ENCODE measurements at places on chromosomes 12 and 14.

DNA sequence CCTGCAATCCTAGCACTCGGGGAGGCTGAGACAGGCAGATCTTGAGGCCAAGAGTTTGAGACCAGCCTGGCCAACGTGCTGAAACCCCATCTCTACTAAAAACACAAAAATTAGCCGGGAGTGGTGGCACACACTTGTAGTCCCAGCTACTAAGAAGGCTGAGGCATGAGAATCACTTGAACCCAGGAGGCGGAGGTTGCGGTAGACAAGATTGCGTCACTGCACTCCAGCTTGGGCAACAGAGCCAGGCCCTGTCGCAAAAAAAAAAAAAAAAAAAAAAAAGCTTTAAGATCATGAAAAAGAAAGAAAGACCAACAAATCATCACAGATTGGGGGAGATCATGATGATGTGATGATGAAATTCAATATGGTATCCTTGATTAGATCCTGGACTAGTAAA is 30.6 kb downstream of the WDR89 start:
- DNase-seq = no peak

DNA sequence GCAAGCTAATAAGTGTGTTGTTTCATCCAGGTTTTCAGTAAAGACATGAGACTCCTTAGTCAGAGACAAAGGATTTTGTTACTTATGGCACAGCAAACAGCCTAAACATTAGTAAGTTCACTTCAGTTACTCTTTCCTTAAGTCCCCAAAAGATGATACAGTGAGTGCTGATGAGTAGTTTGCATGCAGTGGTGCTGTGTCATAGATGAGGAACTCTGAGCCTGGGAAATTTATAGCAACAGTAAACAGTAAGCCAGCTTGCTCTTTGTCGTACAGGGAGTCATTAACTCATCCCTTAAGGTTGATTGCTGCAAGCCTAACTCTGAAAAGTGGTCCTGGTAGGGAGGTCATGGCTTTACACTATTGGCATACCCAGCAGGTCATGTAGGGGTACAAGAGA is 208.6 kb upstream of the OR4E1 start:
- DNase-seq = no peak

DNA sequence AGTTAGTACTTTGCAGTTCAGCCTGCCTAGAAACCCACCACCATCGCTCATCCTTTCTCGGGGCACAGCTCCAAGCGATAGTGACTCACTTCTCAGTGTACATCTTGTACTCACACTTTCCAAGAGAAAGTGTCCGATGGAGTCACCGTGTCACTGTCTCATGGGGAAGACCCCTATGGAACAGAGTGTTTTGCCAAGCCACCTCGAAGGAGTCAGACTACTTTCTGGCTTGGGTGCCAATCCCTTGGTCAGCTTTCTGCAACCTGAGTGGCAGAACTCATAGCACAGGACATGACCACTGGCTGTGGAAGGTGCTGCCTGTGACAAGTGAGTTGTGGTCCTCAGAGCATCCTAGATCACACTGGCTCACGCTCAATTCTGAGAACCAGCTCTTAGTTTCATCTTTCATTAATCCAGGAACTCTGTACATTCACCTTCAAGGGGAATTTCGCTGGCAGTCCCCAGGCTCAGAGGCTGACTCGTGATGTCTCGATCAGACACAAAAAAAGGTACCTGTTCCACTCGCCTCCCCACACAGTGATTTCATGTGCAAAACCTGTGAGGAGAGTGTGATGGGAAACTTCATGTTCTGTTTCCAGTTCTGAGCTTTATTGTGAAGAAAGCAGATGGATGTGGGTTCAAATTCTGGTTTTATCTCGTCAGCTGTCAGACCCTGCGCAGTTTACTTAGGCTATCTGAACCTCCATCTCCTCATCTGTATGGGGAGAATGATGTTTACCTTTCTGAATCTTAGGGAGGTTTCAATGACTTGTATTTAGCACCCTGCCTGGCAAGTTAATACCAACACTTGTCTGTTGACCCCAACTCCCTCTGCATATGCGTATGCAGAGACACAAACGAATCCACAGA is 127.3 kb upstream of the CCND2 start:
- DNase-seq = peak; percentile 18

DNA sequence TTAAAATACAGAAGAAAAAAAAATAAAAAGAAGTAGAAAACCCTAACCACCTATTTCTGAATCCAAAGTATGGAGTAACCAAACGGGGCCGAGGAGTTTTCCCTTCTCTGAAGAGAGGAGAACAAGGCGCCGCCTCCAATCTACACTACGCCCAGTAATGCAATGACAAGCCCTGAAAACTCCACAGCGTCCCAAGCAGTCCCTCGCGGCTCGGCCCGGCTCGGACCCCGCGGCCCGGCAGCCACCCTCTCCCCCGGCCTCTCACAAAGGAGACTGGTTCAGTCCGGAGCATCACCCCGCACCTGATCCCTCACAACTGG is 371 bp downstream of the CHD8 start:
- DNase-seq = no peak

DNA sequence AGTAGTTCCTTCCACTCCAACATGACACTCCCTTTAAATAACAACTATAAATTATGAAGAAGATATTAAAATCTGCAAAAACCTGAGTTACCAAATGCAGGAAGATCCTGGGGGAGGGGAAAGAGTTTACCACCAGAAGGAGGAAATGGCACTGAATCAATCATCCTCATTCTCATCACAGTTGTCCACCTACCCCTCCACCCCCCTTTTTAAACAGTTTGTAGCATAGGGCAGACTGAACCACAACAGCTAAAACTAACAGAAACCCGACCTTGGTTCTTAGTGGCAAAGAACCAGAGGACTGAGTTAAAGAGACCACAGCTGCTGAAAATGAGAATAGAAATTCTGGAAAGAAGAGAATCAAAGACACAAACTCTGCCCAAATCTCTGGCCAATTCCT is 189.5 kb downstream of the MED13L start:
- DNase-seq = no peak

GRCh38 chr14:99035712-99036610 is 236.0 kb downstream of the BCL11B start:
- no peak for DNase-seq

DNA sequence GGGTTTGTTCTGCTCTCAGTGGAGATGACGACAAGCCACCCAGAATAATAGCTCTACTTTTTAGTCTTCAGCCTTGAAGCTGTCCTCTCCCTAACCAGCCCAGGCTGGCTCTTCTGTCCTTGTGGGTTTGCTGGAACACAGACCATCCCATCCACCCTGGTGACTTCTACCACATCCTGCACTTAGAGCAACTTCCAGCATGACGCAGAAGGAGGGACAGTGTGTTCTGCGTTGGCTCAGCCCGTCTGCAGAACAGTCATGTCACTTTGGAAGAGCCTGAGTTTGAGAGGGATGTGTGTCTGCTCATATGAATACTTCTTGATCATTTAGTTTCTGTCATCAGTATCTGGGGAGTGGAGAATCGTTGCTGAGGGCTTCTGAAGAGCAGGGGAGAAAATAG is 198.0 kb downstream of the CACNA1C start:
- no peak for DNase-seq

- no peak for DNase-seq
Observed at GRCh38 chr14:34257505-34257904, 204.5 kb downstream of the SPTSSA start.

DNA sequence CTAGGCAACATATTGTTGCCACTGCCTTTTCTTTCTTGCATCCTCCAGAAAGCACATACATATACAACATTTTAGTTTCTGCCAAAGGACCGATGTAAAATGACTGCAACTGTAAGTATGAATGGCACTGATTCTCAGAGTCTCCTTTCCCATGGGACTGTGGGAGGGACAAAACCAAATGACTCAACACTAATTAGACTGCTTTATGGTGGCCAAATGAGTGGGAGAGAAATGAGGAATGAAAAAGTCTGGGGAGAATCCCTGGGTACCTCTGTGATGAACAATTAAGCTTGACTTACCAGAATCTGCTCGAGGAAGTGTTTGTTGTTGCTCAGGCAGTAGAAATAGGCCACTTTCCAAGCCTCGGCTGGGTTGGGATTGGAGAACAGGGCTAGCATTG is 10.1 kb downstream of the ZFYVE26 start:
- DNase-seq = no peak

- DNase-seq = no peak
Observed at GRCh38 chr12:105761075-105761474, 377.7 kb downstream of the NUAK1 start.

DNA sequence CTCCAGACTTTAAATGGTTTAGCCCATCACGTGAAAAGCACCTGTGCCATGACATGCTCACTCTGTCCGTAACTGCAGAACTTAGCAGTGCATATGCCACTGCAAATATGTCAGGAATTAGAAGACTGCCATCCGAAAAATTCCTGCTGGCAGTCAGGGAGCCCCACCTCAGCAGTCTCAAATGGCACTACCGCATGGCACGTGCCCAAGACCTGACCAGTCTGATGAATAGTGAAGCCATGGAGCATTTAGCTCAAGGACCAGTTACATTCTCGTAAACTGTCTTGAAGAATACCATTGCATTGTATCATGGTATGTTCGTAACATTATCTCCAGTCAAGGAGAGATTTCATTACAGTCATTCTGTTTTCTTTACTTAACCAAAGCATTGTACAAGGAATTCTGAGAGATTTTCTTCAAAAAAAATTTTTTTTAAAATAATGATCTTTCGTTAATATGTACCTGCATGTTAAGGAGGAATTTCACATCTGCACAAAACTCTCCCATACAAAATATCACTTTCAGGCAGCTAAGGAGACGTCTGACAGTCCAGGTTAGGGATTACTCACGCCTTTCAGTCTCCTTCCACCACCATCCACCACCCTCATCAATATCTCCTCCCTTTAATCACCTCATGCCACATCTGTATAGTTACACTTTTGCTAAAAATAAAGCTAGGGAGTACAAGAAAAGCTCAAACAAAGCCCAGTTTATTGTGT is 138.5 kb downstream of the ANO2 start:
- DNase-seq = no peak

DNA sequence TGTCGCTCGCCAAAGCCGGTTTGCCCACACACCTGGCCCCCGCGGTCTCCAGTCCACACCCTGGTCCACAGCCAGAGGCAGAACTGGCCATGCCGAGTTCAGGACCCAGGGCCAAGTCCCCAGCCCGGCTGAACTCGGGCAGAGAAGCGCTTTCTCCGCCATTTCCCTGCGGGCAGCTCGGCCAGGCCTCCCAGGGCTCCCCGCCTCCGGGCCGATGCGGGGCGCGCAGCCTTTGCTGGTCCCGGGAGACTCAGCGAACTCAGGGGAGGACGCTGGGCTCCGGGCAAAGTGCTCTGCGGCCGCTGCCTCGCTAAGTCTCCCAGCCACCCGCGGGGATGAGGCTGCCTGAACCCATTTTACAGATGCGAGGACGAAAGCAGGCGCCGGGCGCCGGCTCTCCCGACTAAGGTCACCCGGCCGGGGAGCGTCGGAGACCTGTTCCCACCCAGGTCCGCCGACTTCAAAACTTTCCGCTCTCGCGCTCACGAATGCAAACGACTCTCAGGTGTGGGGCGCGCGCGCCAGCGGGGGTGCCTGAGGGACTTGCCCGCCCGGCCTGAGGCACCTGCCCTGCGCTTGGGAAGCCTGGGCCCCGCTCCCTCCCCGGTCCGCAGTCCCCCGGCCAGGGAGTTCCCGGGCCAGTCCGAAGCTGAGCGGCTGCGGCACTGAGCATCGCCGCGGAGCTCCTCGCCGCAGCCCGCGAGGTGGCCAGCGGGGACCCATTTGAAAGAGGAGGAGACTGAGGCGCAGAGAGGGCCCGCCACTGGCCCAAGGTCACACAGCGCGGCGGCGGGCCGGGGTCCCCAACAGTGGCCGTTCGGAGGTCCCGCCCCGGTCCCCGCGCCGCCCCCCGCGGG is 627 bp downstream of the TESC start:
- no peak for DNase-seq

DNA sequence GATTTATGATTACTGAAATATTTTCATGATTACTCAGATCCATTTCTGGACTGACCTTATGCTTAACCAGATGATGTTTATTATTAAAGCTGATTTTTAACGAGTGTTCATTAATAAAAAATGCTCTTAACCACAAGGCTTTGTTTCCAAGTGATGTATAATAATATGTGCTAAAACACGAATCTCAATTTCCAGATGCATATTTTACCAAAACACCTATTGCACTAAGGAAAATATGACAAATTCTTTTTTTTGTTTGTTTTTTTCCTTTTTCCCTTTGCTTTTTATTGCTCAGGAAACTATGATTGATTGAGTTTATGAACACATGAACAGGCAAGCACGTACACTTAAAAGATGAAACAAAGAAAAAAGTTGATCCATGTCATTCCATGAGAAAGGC is 16.9 kb upstream of the DUSP6 start:
- DNase-seq = no peak

GRCh38 chr12:107094183-107094448 is 767 bp upstream of the CRY1 start:
- DNase-seq = no peak

DNA sequence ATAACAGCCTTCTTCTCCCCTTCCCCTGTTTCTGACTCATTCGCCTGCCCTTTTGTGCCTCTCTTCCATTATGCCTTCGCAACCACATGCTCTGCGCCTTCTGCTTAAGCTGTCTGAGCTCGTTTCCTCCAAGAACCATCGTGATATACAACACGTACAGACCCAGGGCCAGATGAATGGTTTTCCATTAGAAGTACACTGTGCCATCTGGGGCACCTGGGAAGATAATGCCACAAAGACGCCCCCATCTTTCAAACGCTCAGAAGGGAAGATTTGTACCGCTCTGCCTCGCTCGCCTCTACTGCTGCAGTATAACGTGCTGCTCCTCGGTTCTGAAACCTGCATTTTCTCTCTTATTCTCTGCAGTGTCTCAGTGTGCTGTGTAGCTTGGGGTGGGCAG is 470.9 kb upstream of the STXBP6 start:
- no peak for DNase-seq

DNA sequence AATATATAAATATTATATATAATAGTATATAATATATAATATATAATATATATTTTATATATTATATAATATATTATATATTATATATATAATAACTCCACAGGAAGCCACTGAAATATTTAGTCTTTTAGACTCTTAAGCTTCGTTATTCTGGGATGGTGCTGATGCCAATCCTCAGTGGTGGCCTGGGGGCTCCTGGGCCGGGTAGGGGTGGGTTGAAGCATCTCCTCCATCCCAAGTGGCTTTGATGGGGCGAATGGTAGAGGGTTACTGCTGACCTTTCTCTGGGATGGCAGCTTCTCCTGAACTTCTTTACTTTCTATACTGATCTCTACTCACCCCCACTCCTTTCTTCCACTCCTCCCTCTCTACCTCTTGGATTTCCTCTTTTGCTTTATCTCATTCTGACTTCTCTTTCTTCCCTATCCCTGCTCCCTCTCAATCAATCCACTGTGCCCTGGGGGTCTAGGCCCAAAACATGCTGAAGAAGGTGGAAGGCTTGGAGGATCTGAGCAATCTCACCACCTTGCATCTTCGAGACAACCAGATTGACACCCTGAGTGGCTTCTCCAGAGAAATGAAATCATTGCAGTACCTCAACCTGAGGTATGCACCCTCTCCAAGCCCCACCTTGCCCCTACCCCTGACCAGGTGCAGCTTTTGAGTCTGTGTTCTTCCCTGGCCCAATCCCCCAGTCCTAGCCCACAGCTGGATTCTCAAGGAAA is 4.8 kb upstream of the ENO2 start:
- DNase-seq = no peak

Measured in activated CD4-positive, alpha-beta T cell treated with anti-CD3 and anti-CD28 coated beads for 1 hour (primary cell).